Spinal cord (tissue), 10 donors: ENCODE measurements at places on chromosomes 3 and 15. TPM values are rescaled to one million over a fixed set of nuclear protein-coding genes. Genes with fewer than 3 reads are reported as not detected.

The FANCD2OS gene
- total RNA-seq, result not detected

The SRPRB gene
- total RNA-seq, result 56.1 TPM

- no peak for DNase-seq
- no peaks in the 10 kb centered on the region for H3K4me1 ChIP-seq
- H3K27me3 ChIP-seq, result no peaks in the 10 kb centered on the region
- H3K27ac ChIP-seq, result no peak overlapping the region
- no peak overlapping the region for H3K4me3 ChIP-seq
- peaks cover 6% of the 10 kb centered on the region for H3K36me3 ChIP-seq
Measured at GRCh38 chr3:68986496-68987208, 26.8 kb downstream of the EOGT start.

GRCh38 chr15:72733941-72734738 is 48.1 kb downstream of the BBS4 start:
- H3K4me3 ChIP-seq, result no peak overlapping the region
- H3K27me3 ChIP-seq, result no peaks in the 10 kb centered on the region
- DNase-seq, result no peak
- no peak overlapping the region for H3K27ac ChIP-seq

- no peak for DNase-seq
- no peaks in the 10 kb centered on the region for H3K27me3 ChIP-seq
- H3K36me3 ChIP-seq, result no peaks in the 10 kb centered on the region
- H3K4me1 ChIP-seq, result no peaks in the 10 kb centered on the region
Measured at GRCh38 chr3:155648013-155648591, 96.8 kb downstream of the PLCH1 start.

DNA sequence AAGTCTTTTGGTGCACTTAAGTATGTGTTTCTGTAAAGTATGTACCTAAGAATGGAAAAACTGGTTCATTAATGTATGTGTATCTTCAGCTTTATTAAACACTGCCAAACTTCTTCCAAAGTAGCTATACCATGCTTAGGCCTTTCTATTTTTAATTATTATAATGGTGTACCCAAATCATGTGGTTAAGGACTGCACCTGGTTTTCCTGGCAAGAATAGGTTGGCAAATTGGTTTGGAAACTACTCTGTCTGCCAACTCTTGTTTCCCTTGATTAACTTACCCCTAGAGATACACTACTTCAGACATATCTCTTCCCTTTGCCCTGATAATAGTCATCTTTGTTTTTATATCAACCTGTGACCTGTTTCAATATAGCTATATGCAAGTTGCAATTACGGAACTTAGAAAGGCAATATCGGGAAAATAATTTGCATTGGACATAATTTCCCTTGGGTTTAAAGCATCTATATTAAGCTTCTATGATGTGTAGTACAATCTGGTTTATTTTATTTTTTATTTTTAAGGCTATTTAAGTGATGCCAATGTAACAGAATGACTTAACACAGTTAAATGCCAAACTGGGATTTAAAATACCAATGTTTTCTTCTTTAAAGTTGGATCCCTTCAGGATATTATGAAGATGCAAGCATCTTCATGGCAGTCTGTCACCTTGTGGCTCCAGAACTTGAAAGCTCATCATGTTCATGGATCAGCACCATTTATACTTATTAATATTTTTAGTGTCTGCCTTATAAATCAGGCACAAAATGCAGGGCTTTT is 40.6 kb upstream of the TMEM108 start:
- DNase-seq, result no peak
- H3K27me3 ChIP-seq, result no peaks in the 10 kb centered on the region
- H3K36me3 ChIP-seq, result no peaks in the 10 kb centered on the region

DNA sequence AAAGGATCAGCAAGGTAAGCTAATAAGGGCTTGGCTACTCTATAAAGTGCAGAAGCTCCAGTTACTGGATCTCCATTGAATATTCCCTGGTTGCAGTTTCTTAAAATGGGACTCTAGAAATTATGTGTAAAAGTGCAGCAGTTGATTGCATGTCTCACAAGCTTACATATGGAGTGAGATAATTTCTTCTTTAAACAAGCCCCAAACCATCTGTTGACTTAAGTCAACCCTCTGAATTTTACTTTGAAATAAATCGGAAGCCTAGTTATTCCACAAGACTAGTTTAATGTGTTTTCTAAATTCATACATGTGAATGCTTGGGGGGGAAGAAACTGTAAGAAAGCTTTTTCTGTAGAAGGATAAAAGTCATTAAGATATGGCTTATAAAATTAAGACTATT is 664.2 kb downstream of the NLGN1 start:
- peak; percentile 79 for DNase-seq
- H3K4me1 ChIP-seq, result no peaks in the 10 kb centered on the region
- H3K27ac ChIP-seq, result no peak overlapping the region
- no peaks in the 10 kb centered on the region for H3K36me3 ChIP-seq
- no peak overlapping the region for H3K4me3 ChIP-seq
